Posterior cingulate gyrus (tissue), 11 donors: ENCODE measurements at places on chromosomes 7 and 10.

- DNase-seq, result no peak
Measured at GRCh38 chr10:130243015-130243414, 106.8 kb downstream of the GLRX3 start.

- no peak for DNase-seq
Measured at GRCh38 chr7:134741907-134742635, 37.4 kb upstream of the CALD1 start.

- DNase-seq, result no peak
Measured at GRCh38 chr10:110775020-110775375, 96.7 kb upstream of the PDCD4 start.

DNA sequence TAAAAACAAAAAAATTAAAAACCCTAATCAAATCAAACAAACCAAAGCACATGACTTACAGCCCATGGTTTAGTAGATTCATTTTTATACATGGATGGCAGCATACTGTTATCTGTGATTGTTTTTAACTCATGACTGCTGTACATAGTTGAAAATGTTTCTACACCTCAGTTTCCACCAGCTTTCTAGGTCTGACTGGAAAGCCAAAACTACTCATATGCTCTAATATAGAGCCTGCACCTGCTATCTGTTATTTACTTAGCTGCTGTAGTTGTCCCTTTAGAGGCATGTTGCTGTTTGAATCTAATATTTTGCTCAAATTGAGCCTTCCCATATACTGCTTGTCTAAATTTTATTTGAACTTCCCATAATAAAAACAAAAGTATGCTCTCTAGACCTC is 289.9 kb upstream of the LRRN3 start:
- DNase-seq, result no peak

- DNase-seq, result no peak
Measured at GRCh38 chr7:4072161-4072925, 609.8 kb upstream of the FOXK1 start.
